ENCODE measurements at places on chromosomes 5 and 9.

- DNase-seq = peak; percentile 17
Measured at GRCh38 chr5:123367739-123368138, 55.5 kb downstream of the CEP120 start.

GRCh38 chr5:143843461-143843860 is 31.5 kb downstream of the HMHB1 start:
- no peak for DNase-seq

DNA sequence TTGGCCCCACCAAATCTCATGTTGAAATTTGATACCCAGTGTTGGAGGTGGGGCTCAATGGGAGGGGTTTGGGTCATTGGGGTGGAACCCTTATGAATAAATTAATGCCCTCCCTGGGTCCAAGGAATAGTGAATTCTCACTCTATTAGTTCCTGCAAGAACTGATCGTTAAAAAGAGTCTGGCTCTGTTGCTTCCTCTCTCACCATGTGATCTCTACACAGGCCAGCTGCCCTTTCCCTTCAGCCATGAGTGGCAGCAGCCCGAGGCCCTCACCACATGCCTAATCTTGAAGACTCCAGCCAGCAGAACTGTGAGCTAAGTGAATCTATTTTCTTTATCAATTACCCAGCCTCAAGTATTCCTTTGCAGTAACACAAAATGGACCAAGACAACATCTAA is 106.0 kb downstream of the CAAP1 start:
- no peak for DNase-seq

DNA sequence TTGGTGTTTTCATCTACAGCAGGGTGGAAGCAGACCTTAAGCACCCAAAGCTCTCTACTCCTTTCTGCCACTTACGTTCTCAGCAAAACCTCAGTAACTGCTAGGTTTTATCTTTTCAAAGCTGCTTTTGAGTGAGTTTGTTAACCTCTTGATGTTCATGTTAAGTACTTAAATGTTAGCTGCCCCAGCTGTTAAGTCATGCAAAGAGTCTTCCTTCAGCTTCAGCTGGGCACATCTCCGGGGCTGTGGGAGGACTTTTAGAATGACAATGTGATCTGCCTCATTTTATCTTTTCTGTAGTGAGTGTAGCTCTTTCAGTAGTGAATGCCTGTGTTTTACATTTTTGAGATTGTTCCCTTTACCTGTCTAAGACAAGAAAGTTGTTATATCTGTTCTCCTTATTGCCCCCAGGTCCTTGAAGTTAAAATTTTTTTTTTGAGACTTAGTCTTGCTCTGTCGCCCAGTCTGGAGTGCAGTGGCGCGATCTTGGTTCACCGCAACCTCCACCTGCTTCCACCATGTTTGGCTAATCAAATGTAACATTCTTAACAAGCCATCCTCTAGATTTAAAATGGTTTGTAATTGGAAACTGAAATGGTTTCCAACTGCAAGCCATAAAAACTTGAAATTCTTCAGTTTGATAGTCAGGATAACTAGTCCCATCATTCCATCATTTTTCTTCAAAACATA is 19.6 kb downstream of the KDM4C start:
- DNase-seq = no peak

DNA sequence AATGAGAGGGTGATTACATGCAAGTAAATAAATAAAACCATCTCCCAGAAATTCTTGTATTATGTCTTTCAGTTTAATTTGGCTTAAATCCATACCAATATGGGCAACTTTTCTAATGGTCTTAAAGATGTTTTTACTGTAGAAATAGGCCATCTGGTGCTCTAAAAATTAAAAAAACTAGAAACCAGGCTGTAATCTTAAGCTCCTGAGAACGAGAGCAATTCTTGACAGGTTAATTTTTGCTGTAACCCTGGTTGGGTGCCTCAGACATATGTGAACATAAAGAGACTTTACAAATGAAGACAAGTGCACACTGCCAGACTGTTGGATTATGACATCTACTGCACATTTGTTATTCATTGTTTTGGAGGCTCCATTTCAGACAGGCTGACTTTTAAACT is 246.8 kb upstream of the DAB2 start:
- peak; percentile 17 for DNase-seq

- DNase-seq = no peak
Measured at GRCh38 chr5:122351416-122352157, 39.5 kb downstream of the SNCAIP start.

GRCh38 chr9:105661011-105661410 is 1.2 kb upstream of the TAL2 start:
- no peak for DNase-seq

- no peak for DNase-seq
Measured at GRCh38 chr5:143445776-143446175, 42.3 kb upstream of the NR3C1 start.

GRCh38 chr9:105881021-105881420 is 186.7 kb downstream of the TMEM38B start:
- DNase-seq = no peak

GRCh38 chr9:34991607-34992375 is 2.2 kb downstream of the DNAJB5 start:
- DNase-seq = no peak

GRCh38 chr5:140297283-140297682 is 5.6 kb downstream of the PFDN1 start:
- no peak for DNase-seq

Data from fibroblast of skin of back (primary cell).